Stimulated activated CD8-positive, alpha-beta memory T cell treated with anti-CD3 and anti-CD28 coated beads, Interleukin-4, amount 100 ng/mL, for 48 hours (primary cell): ENCODE measurements at places on chromosomes 12 and 14.

DNA sequence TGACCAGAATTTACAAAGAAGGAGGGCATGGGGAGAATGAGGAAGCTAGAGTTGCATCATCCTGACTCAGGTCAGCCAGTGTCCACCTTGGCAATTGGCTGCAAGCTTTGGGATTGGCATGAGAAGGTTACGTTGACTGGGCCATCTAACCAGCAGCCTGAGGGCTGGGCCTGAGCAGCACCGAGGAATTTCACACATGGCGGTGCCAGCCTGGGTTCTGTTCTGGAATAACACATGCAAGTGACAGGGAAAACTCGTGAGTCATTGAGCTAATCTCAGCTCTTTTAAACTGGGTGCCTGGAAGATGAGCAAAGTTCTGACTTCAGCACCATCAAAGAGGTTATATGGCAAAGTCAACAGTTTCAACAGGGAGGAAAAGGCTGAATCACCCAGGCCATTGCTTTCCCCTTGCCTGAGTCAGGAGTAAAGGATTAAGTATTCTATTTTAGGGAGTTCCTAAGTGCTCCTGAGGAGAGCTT is 543.2 kb upstream of the TBX3 start:
- DNase-seq, result no peak

DNA sequence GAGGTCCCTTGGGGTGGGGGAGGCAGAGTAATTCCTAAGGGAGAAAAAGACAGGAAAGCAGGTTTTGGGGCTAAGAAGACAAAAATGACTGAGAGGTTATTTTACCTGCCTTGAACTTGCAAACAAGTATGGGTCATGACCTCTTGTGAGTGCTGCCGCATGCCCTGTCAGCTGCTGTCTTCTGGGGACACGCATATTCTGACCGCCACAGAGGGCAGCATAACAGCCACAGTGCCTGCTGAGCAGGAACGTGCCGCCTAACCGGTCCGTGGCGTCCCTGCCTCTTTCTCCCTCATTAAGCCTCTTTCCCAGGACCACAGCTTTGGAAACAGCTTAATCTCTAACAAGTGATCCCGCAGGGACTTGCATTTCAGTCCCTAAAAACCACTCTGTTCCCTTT is 51.3 kb upstream of the KCNA1 start:
- DNase-seq, result no peak

DNA sequence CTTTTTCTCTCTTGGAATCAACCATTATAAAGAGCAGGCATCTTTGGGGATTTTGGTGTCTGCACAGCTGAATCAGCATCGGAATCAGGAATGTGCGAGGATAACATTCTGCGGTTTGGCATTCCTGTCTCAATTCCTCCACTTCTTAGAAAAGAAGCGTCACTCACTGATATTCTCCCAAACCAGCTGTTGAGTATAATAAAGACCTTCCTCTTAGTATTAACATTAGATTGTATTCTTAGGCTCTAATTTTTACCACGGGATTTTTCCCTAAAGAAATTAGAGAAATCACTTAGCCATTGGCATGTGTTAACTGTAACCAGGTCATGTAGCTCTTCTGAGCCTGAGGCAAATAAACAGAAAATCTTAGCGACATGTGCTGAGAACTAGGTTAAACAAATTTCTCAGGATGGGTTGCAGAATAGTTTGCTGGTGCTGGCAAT is 128.7 kb downstream of the TMX1 start:
- no peak for DNase-seq

- no peak for DNase-seq
Measured at GRCh38 chr14:30214461-30215090, 286.9 kb upstream of the PRKD1 start.

- DNase-seq, result no peak
Measured at GRCh38 chr12:65609359-65609771, 214.9 kb upstream of the HMGA2 start.

DNA sequence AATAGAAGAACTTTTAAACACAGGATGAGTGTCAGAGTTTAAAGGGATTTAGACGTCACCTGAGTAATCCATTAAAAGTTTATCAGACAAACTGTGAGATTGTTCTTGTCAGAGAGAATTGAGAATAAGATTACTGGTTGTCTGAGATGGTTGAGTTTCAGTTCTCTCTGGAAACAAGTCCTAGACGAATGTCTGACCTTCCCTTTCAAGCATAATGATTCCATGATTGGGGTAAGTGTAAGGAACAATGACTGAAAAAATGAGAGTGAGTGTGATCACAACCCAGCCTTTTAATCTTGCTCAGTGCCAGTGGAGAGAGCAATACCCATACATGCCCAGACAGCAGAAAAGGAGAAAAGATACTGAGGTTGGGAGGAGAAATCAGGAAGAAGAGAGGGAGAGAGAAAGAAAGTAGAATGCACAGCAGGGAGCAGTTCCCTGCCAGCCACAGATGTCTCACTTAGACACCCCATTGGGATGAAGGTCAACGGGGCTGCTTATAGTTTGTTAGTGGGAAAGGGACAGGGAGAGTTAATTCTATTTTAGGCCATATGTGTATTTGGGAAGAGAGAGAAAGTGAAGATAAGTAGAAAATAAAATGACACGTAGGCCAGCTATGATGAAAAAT is 4.3 kb downstream of the GRIP1 start:
- no peak for DNase-seq

DNA sequence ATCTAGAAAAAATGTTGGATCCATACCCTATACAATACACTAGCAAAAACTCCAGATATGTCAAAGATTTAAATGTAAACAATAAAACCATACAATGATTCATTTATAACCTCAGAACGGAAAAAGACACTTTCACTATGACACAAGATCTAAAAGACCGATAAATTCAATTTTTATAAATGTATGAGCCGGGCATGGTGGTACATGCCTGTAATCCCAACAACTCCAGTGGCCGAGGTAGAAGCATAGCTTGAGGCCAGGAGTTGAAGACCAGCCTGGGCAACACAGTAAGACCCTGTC is 2.5 kb upstream of the SOS2 start:
- no peak for DNase-seq

- DNase-seq, result no peak
Measured at GRCh38 chr12:105927564-105927963, 211.2 kb downstream of the NUAK1 start.

DNA sequence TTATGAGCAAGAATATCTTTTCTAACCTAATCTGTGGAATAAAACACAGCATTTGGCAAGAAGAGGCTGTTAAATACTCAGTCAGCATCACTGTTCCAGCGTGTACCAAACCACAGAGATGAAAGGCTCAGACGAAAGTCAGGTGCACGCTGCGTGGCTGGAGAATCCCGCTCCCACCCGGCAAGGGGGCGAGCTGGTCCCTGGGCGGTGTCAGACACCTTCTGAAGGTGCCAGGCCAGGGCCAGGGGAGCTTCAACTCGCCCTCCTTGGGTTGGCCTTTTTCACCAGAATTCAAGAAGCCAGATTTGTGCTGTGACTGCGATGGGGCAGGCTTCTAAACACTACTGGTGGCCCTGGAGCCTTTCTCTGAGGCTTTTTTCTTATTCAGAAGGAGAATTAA is 73.1 kb downstream of the WDR20 start:
- no peak for DNase-seq

DNA sequence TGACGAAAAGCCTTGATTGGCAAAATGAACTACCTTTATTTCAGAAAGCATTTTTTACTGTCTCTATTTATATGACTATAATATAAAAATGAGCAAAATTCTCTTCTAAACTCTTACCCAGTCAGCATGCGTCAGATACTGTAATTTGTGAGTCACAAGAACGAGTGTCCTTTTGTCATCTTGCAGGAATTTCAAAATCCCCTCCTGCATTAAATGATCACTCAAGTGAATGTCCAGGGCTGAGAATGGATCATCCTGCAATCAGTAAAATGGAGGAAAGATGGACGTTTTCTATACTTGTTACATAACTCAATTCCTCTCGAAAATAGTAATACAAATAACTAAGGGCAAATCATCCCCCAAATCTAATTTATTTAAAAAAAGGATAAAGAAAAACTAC is 77.7 kb upstream of the KCNJ8 start:
- no peak for DNase-seq
